ENCODE measurements at places on chromosomes 6 and 20.

DNA sequence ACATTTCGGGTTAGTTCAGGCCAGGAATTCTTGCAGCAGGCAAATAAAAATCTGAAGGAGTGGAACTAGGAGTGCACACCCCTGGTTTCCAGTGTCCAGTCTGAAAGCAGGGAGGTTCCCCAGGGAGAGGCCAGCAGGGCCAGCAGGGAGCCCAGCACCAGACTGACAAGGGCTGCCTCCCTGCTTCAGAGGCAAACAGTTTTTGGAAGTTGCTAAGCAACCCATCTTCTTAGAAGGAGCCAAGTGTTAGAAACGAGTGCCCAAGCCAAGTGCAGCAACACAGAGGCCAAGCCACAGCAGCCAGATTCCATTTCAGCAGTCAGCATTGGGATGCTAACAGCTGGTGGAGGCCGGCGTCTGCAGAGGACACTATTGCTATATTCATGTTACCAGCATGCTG is 179.1 kb downstream of the SYNDIG1 start:
- DNase-seq = no peak

DNA sequence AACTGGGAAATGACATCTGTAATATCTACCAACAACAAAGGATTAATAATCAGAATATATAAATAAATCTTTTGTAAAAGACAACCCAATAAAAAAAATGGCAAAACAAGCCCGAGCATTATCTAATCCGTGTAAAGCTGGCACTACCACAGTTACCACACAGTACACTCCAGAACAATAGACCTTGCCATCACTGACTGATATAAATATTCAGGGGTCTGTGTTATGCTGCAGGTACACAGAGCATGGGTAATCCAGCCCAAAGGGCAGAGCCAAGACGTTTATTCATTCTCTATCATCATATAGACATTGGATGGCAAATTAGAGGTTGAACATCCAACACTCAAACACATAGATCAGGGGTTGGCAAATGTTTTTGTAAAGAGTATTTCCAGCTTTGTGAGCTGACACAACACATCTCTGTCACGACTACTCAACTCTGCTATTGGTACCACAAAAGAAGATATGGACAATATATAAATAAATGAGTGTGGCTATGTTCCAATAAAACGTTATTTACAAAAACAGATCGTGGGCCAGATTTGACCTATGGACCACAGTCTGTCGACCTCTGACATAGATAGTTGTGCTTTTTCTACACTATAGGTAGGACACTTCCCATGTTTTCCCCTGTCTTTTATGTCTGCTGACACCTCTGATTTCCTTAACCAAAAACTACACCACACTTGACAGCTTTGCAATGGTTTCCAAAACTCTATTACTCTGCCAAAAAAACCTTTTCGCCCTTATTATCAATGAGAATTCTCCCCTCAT is 4.5 kb downstream of the NCOA6 start:
- no peak for DNase-seq

GRCh38 chr6:3381233-3381921 is 75.5 kb downstream of the SLC22A23 start:
- no peak for DNase-seq

GRCh38 chr20:14385176-14385740 is 47.8 kb upstream of the FLRT3 start:
- no peak for DNase-seq

GRCh38 chr20:44400671-44400969 is 45.1 kb downstream of the HNF4A start:
- no peak for DNase-seq
